ENCODE measurements at places on chromosomes 2 and 18.

- DNase-seq: no peak
These were observed 218.3 kb downstream of the ICOS start for GRCh38 chr2:204154863-204155262.

DNA sequence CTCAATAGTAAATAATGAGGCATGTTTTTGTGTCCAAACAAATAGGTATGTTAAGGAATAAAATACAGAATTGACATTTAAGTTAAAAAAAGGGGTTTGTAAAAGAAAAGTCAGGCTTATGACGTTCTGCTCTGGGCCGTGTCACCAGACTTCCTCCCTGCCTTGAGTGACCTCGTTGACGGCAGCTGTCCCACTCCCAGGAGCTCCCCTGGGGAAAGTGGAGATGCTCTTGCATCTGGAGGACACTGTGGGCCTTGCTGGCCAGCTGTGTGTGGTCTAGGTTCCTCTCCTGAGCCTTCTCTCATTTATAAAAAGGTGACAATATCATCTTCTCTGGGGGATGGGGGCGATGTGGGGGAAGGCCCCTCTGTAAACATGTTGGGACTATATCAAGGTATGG, 196.2 kb downstream of the CLIP4 start:
- DNase-seq: no peak

DNA sequence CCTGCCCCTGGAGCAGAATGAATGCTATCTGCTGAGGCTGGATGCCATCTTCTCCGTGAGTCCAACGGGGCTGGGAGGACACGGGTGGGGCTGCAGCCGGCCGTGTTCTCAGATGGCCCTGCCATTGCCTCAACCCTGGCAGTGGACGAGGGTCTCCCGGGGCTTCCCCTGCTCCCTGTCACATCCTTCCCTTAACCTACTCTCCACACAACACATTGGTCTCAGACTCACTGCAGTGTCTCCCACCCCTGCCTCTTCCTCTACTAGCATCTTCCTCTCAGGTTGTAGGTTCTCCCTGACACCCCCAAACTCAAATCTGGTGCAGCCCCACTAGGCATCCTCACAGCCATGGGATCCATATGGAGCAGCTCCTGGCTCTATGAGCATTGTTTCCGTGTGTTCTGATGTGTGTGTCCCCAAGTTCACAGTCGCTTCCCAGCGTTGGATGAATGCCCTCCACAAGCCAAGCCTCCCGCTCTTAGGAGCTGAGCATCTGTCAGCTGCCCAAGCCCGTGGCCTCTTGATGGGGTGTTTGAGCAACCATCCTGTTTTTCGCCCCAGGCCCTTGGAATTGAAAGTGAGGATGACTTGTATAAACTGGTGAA, 27.8 kb downstream of the OTOF start:
- no peak for DNase-seq

DNA sequence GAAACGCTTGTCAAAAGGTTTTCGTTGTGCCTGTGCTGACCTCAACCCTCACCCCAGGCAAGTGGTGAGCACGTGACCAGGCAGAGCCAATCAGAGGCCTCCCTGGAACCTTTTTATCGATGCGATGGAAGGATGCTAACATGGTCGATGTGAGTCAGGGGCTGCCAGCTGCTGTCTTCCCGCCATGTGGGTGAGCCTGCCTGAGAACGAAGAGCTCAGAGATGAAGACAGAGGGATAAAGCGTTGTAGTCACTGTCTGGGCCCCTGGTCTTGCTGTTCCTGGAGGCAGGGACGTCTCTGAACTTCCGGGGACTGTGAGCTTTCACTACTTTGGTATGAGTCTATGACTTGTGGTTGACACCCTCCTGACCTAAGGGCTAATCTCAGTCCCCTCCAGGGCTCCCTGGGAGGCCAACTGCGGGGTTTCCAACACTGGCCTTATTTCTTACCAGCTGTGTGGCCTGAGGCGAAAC, 18.6 kb downstream of the DNMT3A start:
- DNase-seq: no peak

DNA sequence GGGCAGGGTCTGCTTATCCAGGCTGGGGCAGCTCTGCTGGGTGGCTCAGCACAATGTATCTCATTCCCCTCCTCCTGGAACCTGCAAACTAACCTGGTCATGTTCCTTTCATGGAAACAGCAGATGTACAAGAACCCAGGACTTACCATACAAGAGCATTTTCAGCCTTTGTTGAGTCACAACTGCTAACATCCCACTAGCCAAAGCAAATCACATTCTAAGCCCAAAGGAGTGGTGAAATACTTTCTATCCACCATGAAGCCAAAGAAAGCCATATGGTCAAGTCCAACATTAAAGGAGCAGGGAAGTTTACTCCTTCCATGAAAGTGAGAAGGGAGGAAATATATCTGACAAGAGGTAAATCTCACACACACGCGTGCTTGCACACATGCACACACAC, 163.0 kb downstream of the IRS1 start:
- DNase-seq: no peak

DNA sequence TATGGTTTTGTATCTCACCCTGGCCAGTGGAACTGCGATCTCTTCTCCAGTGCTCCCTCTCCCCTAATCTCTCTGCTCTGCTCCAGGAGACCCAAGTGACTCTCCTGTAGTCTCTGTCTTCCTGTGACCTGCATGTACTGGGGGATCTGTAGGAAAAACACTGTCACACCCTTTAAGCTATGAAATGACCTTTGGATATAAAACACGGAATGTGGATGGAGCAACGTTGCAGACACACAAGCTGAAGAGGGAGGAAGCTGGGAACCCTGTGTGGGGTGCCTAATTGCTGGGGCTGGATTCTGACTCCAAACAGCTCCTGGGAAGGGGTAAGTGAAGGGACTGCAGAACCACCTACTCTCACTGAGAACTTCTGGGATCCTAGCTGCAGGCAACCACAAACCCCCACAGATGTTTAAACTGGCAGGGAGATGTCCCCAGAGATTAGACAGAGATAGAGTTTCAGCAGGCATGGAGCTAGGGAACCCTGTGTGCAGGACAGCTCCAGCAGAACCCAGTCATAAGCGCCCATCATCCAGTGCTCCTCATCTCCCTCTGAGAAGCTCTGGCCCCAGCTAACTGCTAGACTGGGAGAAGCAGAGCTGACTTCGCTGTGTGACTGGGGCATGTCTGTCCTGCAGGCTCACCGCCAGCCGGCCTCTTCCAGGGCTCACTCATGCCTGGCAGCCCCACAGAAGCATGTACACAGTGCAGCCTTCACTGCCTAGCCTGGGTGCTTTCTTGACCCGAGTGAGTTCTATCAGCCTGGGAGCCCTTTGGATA, 482.7 kb upstream of the SETBP1 start:
- no peak for DNase-seq

DNA sequence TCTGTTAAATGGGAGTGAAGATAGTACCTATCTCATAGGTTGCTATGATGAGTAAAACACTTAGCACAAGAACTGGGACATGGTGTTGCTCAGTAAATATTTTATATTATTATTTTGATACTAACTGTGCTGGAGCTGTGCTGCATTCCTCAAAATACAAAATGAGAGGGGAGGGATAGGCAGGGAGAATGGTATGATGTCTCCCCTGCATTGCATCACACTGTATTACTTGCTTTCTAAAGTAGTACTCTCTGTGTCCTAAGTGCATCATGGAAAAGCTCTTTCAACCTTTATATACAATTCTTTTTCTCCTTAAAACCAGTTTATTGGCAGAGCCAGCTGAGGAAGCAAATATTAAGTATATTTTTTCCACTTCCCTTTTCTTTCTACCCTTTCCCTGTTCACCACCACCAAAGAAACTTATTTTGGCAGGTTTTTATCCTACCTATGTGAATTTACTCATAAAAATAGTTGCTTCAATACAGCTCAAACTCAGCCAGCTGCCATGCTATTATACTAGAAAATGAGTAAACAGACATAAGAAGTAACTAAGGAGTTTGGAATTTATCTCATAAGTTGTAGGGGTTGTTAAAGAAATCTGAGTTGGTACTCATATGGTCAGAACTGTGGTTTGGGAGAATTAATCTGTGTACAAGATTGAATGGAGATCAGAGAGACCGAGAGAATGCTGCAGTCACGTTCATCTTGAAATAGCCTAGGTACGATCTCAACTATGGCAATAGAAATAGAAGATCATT, 60.3 kb downstream of the EHBP1 start:
- DNase-seq: no peak

DNA sequence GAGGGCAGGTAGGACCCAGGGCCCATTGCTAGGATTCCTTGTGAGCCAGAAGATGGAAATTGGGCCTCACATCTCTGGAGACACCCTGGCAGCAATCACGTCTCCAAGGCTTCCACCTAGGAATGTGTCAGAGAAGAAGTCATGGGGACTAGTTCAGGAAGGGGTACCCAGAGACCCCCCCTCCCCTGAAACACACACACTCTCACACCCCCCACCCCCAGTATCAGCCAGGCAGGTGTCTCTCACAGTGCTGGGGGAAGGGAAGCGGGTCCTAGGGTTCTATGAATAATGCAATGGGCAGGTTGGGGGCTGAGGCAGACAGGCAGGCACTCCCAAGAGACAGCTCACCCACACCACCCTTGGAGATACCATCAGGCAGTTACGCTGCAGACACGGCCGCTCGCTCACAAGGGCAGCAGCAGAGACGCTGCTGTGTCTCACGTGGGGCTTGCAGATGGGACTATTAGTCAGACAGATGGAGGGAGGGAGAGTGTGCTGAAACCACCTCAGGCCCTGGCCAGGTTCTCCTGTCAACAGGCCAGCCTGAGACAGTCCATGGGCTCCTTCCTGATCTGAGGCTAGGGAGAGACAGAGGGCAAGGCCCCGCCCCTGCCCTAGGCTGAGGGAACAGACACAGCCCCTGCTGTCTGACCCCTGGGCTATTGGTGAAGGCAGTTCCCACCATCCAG, 134.6 kb downstream of the CYP26B1 start:
- no peak for DNase-seq
